ENCODE measurements at places on chromosomes 16 and 17.
A peak's percentile ranks its signal among the peaks of the same experiment; 100 is the strongest.

- no peak for DNase-seq
Observed at GRCh38 chr17:11554542-11554941, 43.7 kb upstream of the DNAH9 start.

- peak; percentile 33 for DNase-seq
Observed at GRCh38 chr16:4682616-4683254, 10.6 kb upstream of the NUDT16L1 start.

- no peak for DNase-seq
Observed at GRCh38 chr17:35531160-35531559, 6.3 kb downstream of the SLFN12L start.

GRCh38 chr17:83193336-83194185 lies 114.2 kb downstream of the METRNL start:
- DNase-seq, result no peak

GRCh38 chr16:56814537-56815432 lies 50.2 kb upstream of the SLC12A3 start:
- no peak for DNase-seq

DNA sequence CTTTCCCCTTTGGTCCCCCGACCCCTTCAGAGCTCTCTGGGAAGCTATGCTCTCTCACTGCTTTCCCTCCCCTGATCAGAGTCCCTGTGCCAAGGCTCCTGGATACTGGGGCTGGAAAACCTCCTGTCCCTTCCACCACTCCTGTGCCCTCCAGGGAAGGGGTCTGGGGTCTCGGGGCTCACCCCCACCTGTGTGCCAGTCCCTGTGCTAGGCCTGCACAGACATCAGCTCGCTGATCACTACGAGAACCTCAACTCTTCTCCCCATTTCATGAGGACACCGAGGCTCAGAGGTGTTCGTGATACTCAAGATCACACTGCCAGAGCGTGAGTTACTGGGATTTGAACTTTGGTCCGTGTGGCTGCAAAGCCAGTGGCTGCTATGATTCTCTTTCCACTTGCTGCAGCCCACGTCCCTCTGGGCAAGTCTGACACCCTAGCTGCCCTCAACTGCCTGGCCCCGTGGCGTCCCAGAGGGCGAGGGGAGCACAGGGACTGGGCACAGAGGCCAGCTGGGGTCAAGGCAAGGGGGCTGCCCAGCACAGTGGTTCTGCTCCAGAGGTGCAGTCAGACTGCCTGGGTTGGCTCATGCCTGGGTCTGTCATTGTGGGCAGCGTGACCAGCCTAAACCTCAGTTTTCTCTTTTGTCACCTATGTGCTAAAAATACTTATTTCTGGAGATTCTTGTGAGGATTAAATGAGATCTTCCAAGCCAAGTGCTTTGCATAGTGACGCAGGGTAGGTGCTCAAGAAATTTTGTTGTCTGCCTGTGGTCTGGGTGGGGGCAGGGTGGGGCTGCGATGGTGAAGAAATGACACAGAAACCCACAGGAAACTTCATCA lies 43.8 kb upstream of the TOB1 start:
- DNase-seq, result peak; percentile 88

DNA sequence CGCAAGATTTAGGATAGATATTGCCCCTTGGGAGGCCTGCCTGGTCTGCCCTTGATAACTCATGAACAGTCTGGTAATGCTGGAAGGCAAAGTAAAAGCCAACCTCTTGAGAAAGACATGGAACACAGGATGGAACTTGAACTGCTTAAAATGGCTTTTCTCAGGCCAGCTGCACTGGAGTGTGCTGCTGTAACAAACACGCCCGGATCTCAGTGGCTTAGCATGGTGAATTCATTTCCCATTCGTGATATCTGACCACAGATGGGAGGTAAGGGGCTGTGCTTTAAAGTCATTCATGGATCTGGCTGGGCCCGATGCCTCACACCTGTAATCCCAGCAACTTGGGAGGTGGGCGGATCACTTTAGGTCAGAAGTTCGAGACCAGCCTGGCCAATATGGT lies 113.2 kb downstream of the WWOX start:
- no peak for DNase-seq
